ENCODE measurements at places on chromosomes 7 and 10.

DNA sequence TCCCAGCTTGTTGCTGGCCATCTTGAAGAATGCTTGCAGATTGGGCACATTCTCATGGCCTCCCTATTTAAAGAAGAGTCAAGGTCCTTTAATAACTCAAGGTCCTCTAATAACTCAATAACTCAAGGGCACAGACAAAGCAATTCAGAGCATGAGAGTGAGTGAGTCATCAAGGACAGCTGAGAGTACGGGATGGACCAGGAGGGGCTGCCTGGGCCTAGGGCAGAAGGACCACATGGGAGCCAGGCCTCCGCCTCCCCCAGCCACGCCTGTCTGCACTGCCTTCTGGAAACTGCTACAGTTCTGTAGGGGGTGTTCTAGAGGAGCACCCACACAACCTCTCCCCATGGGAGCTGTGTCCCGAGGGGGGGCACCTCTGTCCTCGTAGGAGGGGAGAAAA is 48.9 kb downstream of the ZNF503 start:
- DNase-seq: no peak

DNA sequence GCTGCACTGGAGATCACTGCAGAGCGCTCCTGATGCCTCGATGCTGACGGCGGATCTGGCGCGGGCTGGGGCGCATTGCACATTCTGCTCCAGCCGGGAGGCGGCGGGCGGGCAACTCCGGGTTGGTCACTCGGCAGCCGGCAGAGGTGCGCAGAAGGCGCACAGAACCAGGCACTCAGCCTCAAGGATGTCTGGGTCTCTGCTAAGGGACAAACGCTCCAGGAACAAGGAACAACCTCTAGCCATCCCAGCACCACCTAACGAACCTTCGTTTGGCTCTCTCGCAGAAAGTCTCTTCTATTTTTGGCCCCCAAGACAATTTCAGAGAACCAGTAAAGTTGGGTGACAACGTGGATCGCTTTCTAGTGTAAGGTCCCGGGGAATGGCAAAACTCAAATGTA is 254.6 kb downstream of the OTUD1 start:
- no peak for DNase-seq

- DNase-seq: no peak
Measured at GRCh38 chr7:121046893-121047468, 58.5 kb downstream of the CPED1 start.

DNA sequence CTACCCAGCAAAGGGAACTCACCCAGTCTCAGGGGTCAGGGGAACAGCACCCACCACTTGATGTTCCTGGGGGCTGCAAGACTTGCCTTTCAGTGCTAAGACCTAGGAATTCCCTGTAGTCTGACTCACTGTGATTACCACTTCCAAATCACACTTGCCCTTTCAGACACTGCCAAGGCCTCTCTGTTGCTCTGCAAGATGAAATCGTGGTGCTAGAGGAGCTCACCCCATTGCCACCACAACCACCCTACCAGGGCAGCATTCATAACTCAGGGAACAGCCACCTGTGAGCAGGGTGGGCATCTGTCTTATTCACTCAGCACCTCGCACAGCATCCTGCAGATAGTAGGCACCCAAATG is 36.5 kb downstream of the XPNPEP1 start:
- DNase-seq: no peak

DNA sequence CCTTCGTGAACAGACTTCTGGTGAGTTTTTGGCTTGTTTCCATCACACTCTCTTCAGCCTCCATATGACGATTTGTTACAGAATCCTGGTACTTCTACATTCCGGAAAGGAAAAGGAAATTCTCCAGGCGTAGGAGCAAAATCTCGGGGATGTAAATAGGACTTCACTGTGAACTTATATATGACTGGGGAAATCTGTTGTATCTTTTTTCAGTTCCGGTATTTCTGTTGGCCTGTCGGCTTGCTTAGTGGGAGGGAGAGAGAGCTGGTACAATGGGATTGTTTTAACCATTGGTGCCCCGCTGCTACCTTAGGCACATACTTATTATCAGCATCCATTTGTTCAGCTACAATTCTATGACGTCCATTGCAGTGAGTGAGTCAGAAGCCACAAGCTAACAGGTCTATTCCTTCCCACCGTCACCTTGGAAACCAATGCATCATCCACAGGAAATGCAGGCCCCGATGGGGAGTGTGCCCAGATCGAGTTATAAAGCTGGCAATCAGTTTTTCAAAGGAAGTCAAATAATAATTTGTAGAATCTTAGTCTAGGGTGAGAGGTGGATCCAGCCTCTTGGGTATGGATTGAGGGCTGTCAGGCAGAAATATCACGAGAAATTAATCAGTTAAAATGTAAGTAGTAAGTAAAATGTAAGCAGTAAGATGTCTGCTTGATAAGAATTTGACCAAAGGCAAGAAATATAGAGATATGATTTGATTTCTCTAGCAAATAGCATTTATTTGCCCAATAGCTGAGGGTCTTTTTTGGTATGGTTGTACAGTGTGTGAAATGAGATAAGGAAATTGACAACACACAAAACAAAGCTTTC is 92.0 kb upstream of the MKLN1 start:
- DNase-seq: peak; percentile 61

GRCh38 chr7:95095966-95096540 is 188.7 kb downstream of the PPP1R9A start:
- no peak for DNase-seq

GRCh38 chr10:115432188-115432819 is 339.1 kb downstream of the ATRNL1 start:
- DNase-seq: no peak

- DNase-seq: no peak
Measured at GRCh38 chr7:88759230-88760135, at the start of gene ZNF804B. TSS of gene ZNF804B (plus strand) at chr7:88759700. CDS start at chr7:88759977, 277 bp downstream.

GRCh38 chr7:45704683-45705016 is 130.5 kb downstream of the ADCY1 start:
- DNase-seq: no peak

GRCh38 chr10:104035194-104036068 is 50.2 kb downstream of the COL17A1 start:
- DNase-seq: no peak

- no peak for DNase-seq
Measured at GRCh38 chr10:56596257-56596656, 235.2 kb upstream of the ZWINT start.

Measured in activated CD8-positive, alpha-beta memory T cell treated with anti-CD3 and anti-CD28 coated beads for 4 hours (primary cell).